Thyroid gland (tissue), 4 donors: ENCODE measurements at places on chromosomes 6 and 20. TPM values are rescaled to one million over a fixed set of nuclear protein-coding genes. Genes with fewer than 3 reads are reported as not detected.
A peak's percentile ranks its signal among the peaks of the same experiment; 100 is the strongest.

Gene PDE10A
- 17.1 TPM for total RNA-seq

Gene DOK5
- 9.8 TPM for total RNA-seq

Gene TMEM217
- 3.8 TPM for total RNA-seq

Gene C4A
- total RNA-seq = 263 TPM

Gene CD40
- 15.6 TPM for total RNA-seq

Gene ENPP1
- 111 TPM for total RNA-seq

DNA sequence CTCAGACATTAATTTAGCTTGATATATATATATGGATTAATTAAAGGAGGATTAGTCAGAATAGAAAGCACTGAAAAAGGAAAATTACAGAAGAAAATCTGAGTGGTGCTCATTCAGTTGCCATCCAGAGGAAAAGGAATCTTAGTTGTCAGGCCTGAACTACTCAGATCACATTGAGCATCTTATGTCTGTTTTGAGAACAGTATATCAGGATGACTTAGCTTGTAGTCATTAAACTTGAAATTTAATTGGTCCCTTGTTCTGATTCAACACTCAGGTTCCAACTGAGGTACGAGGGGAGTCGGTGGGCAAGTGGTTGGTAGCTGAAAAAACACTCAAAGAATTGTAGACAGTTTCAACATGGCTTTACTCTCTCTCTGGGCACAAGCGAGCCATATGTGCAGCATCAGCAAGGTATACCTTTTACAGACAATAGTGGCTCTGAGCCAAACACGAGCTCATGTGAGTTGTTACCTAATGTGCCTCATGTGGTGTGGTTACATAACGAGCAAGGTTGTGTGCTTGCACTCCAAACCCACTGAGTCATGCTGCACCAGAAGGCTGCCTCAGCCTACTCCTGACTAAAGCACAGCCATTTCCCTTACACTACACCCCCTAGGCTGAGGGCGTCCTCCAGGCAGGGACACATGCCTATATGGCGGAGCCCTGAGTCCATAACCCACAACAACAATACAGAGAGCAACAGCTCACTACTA, 73.0 kb upstream of the HMGN3 start:
- H3K36me3 ChIP-seq = no peaks in the 10 kb centered on the region
- no peaks in the 10 kb centered on the region for H3K27me3 ChIP-seq
- no peak overlapping the region for H3K4me3 ChIP-seq
- no peak overlapping the region for H3K27ac ChIP-seq
- H3K4me1 ChIP-seq = no peaks in the 10 kb centered on the region

DNA sequence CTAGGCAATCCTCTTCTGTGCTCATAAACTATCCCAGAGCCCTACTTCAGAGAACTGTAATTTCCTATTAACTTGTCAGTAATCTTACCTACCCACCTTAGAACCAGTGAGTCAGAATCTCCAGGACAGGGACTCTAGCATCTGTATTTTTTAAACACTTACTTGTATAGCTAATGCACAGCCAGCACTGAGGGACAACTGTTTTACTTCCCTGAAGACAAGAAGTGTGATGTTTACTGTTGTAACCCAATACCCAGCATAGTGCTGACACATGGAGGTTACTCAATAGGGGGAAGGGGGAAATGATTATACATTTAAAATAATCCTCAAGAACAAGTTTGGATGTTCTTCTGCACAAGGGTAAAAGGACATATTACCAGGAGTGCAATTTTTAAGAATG, 130.8 kb downstream of the BTBD9 start:
- H3K27me3 ChIP-seq = no peaks in the 10 kb centered on the region
- H3K27ac ChIP-seq = no peak overlapping the region
- DNase-seq = no peak
- no peaks in the 10 kb centered on the region for H3K36me3 ChIP-seq
- H3K4me1 ChIP-seq = peaks cover 5% of the 10 kb centered on the region

DNA sequence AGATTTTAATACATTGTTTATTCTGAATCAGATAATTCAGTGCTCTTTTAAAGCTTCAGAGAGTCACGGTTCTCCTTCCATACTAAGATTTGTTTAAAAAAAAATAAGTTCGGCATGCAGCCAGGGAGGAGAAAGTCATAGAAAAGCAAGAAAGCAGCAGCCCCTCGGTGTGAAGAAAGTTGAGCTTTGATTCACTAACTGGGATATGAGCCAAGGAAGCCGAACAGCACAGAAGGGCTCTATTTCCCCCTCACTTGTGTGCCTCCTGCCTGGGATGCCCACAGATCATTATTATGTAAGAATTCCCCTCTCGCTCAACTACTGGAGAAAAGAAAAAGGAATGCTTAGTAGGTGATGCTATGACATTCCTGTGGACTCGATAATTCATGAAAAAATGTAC, 69.3 kb upstream of the SYNJ2 start:
- H3K4me3 ChIP-seq = no peak overlapping the region
- peak overlapping the region; percentile 8 for H3K27ac ChIP-seq
- DNase-seq = peak; percentile 15

DNA sequence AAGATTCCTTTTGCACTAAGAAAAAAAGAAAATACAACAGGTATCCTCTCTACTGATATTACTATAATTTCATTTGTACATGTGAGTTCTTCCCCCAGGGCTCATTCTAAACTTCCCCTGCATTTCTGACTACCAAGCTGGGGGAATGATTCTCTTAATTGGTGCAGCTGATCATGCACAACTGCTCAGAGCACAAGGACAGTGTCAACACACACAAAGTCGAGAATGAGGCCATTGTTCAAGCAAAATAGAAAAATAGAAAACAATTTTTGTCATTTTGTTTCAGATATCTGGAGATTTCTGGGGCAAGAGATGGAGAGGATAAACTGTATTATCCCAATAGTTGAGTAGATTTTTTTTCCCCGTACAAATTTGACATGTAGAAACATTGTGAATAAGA, 236.3 kb downstream of the HAO1 start:
- H3K27ac ChIP-seq = no peak overlapping the region
- H3K27me3 ChIP-seq = no peaks in the 10 kb centered on the region
- H3K4me1 ChIP-seq = no peaks in the 10 kb centered on the region
- DNase-seq = no peak
- no peak overlapping the region for H3K4me3 ChIP-seq

DNA sequence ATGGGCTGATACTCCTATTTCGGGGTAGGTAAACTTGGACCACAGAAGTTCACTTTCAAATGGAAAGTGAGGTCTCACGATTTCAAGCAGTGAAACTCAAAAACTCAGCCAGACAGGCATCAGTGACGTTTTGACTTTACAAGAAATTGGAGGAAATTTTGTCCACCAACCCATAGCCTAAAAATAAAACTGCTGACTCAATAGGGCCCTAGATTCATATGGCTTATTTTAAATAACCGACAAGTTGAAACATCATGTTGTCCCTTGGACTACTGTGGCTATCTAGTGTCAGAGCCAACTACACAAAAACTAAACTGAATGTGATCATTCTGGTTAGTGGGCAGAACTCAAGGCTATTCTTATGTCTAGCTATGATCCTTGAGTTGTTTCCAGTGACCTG, 486.3 kb downstream of the GRIK2 start:
- H3K4me3 ChIP-seq = no peak overlapping the region
- H3K27me3 ChIP-seq = no peaks in the 10 kb centered on the region
- DNase-seq = no peak
- no peaks in the 10 kb centered on the region for H3K36me3 ChIP-seq
- no peak overlapping the region for H3K27ac ChIP-seq

DNA sequence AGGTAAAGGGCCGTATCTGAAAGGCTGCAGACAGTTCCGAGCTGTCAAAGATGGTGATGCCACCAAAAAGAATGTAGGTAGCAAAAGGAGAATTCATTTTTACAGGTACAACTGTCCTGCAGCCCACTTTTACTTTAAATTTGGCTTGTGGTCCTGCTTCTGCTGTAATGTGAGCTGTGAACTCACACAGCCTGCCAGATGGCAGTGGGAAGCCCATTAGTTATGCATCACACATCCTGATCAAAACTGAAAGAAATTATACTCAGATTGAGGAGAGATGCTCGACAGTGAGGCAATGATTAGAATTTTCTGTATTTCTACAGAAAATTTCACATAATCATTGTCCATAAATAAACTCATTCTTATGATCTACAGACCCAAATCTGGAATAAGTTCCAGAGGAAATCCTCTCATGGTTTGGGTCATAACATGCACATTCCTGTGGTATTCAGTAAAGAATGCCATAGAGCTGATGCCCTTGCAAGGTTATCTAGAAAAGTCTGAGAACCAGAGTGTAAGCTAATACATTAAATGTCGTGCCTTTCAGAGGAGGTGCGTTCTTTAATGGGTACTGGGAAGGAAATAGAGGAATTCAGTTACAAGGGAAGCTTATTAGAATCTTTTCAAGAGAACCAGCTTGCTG, 23.9 kb upstream of the E2F3 start:
- H3K27me3 ChIP-seq = no peaks in the 10 kb centered on the region
- DNase-seq = no peak
- H3K4me3 ChIP-seq = no peak overlapping the region
- no peaks in the 10 kb centered on the region for H3K36me3 ChIP-seq

DNA sequence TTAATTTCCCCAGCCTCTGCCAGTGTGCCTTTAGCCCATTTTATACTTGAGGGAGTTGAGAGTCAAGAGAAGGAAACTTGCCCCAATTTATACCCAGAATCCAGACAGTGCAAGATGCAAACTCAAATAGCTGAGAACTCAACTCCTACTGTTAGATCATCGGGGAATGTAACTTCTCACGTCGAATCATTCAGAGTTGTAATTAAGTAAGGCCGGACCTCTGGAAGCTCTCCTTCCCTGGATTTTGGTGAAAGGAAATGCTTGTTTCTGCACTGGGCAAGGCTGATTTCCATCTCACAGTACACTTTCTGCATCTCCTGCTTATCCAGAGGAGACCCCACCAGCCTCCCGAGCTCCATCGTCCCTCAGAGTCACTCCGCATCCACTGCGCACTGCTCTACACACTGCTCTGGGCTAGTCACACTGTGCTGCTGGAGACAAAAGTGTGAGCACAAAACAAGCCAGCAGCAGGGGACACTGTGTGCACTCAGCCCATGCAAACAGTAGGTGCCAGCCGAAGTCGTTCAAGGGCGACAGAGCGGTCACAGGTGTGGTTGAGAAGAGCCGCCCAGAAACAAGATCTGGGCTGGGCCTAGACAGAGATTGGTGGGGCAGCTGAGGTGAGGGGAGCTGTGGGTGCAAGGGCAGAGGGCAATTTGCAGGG, 150.4 kb upstream of the QKI start:
- H3K27me3 ChIP-seq = no peaks in the 10 kb centered on the region
- peak; percentile 39 for DNase-seq
- H3K36me3 ChIP-seq = no peaks in the 10 kb centered on the region
- H3K27ac ChIP-seq = no peak overlapping the region
- no peak overlapping the region for H3K4me3 ChIP-seq
- peaks cover 8% of the 10 kb centered on the region for H3K4me1 ChIP-seq

DNA sequence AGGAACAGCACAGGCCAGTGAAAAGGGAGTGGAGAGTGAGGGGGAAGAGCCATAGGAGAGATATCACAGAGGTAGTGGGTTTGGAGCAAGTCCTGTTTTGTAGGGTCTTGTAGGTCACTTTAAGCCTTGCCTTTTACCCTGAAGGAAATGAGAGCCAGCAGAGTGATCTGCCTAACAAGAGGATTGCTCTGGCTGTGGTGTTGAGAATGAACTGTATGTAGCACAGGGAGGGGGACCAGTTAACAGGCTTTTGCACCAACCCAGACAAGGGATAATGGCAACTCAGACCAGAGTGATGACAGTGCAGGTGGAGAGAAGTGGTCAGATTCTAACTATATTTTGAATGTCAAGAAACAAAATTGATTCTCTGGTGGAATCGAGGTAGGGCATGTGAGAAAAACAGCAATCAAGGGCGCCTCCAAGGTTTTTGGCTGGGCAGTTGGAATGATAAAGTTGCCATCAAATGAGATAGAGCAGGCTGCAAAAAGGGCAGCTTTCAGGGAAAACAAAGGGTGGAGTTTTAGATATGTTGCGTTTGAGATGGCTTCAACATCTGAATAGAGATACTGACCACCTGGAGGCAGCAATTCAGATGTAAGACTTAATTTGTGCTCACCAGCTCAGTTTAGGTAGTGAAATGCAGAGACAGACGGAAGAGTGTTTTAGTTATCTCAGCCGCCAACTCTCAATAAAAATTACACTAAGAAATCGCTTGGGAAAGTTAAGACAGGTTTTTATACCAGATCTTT, 134.4 kb upstream of the BTBD3 start:
- no peaks in the 10 kb centered on the region for H3K27me3 ChIP-seq
- no peaks in the 10 kb centered on the region for H3K4me1 ChIP-seq
- no peak overlapping the region for H3K27ac ChIP-seq
- DNase-seq = no peak
- no peaks in the 10 kb centered on the region for H3K36me3 ChIP-seq
- H3K4me3 ChIP-seq = no peak overlapping the region

- no peak overlapping the region for H3K27ac ChIP-seq
- peaks cover 55% of the 10 kb centered on the region for H3K36me3 ChIP-seq
- no peak overlapping the region for H3K4me3 ChIP-seq
- H3K27me3 ChIP-seq = no peaks in the 10 kb centered on the region
- H3K4me1 ChIP-seq = no peaks in the 10 kb centered on the region
Observed at GRCh38 chr6:44422531-44422930, 35.0 kb downstream of the CDC5L start.

GRCh38 chr6:31922942-31923341, 4.6 kb upstream of the C2 start:
- no peaks in the 10 kb centered on the region for H3K4me1 ChIP-seq
- DNase-seq = peak; percentile 38
- no peaks in the 10 kb centered on the region for H3K27me3 ChIP-seq
- H3K36me3 ChIP-seq = no peaks in the 10 kb centered on the region
- no peak overlapping the region for H3K27ac ChIP-seq
- H3K4me3 ChIP-seq = no peak overlapping the region

GRCh38 chr6:121247386-121247785, 86.9 kb downstream of the TBC1D32 start:
- no peaks in the 10 kb centered on the region for H3K4me1 ChIP-seq

- no peak for DNase-seq
- no peaks in the 10 kb centered on the region for H3K27me3 ChIP-seq
- no peak overlapping the region for H3K4me3 ChIP-seq
- H3K36me3 ChIP-seq = peaks cover 48% of the 10 kb centered on the region
- no peak overlapping the region for H3K27ac ChIP-seq
Observed at GRCh38 chr20:31537116-31537871, 23.1 kb downstream of the HM13 start.

DNA sequence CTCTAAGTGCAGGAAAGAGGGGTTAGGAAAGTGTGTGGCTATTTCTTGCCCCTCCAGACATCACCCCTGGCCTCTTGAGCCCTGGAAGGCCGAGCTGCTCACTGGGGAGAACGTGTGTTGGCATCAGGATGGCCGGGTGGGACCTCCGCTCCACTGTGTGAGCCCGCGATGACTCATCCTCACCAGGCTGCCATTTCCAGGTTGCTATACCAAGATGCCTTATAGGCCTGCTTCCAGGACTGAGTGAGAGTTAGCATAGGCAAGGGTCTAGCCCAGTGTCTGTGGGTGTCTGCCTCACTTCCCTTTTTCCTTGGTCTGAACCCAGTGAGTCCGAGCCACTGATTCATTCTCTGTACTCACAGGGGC, 105.0 kb downstream of the MRPL14 start:
- no peak overlapping the region for H3K27ac ChIP-seq
- no peak overlapping the region for H3K4me3 ChIP-seq
- H3K36me3 ChIP-seq = no peaks in the 10 kb centered on the region
- no peak for DNase-seq
- H3K4me1 ChIP-seq = peaks cover 4% of the 10 kb centered on the region
- H3K27me3 ChIP-seq = no peaks in the 10 kb centered on the region
